Skin of body (tissue), 3 donors: ENCODE measurements at places on chromosomes 13 and 19.

DNA sequence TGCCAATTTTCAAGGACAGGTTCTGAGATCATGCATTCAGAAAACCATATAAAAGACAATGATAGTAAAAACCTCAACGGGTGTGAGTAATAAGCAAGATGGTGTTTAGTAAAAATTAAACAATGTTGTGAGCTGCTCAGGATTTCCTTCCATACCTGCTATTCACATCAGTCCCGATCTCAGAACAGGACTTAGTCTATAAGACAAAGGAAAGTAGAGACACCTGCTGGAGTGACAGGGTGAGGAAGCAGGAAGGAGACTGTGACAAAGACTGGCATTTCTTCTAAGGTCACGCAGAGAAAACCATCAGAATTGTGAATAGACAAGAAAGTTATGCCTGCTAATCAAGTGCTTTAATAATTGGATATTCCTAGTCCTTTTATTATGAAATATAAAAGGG, 648.0 kb downstream of the DACH1 start:
- no peak for DNase-seq

GRCh38 chr19:343941-344624, 513 bp downstream of the MIER2 start:
- DNase-seq: no peak

- DNase-seq: no peak
Observed at GRCh38 chr19:46901701-46902401, 41.1 kb downstream of the ARHGAP35 start.

GRCh38 chr13:82506805-82507414, 1375.4 kb downstream of the SLITRK1 start:
- DNase-seq: no peak

- DNase-seq: no peak
Observed at GRCh38 chr13:51818781-51819511, 15.0 kb upstream of the DHRS12 start.
